ENCODE measurements at places on chromosomes 16 and 17.

DNA sequence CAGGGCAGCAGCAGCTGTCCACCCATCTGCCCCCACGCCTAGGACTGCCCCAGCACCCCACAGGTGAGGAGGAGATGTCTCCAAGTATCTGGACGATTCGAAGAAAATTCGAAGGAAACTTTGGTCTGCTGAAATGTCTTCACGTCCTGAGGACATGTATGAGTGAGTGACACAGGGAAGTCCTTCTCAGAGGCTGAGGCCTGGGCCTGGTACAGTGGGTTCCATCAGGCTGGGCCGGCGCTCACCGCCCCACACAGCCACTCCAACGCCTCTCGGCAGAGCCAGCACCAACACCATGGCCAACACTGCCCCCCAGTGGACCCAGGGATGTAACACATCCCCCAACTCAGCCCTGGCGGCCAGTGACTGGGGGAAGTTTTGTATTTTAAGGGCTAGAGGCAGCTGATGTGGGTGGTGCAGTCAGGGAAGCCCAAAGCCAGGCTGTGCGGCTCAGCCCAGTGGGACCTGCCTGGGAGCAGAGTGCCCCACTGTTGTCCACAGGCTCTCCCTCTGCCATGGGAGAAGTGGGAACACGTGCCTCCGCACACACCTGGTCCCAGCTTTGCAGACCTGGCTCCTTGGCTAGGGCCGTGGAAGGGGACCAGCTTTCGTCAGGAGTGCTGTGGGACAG is 55.8 kb upstream of the FASN start:
- peak; percentile 93 for DNase-seq

GRCh38 chr16:28513484-28514181 is 7.0 kb upstream of the IL27 start:
- DNase-seq: no peak

- DNase-seq: peak; percentile 97
Measured at GRCh38 chr17:76540381-76541300, 797 bp downstream of the PRCD start.

DNA sequence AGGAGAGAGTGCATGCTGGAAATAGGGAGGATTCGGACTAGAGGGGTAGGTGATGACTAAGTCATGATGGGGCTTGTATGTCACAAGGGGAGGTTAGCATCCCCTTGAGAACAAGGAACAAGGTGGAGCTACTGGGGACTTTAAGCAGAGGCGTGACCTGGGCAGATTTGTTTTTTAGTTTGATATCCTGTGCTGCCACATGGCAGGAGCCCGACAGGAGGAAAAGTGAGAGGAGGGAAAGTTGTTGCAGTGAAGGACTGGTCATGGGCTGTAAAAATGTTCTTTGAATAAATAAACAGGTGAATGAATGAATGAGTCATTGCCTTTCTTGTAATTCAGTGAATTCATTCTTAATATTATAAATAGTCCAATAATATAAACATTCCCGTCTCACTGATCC is 365.1 kb upstream of the CDH5 start:
- no peak for DNase-seq

Data from esophagus muscularis mucosa (tissue), 4 donors.